A549 treated with GW870086 at 1 μM for 4 hours (cell line): ENCODE measurements at places on chromosomes 11 and 22. TPM values are rescaled to one million over a fixed set of nuclear protein-coding genes. Genes with fewer than 3 reads are reported as not detected.

Gene TCIRG1
- 93.6 to 159 TPM (median 142 TPM) in 5 replicates for total RNA-seq

Gene NAA40
- 13.6 to 17.0 TPM (median 15.0 TPM) in 5 replicates for total RNA-seq

Gene ABCG4
- total RNA-seq, result 0.24 to 0.37 TPM (median 0.30 TPM) in 5 replicates

Gene GAL3ST1
- total RNA-seq, result 7.1 to 10.6 TPM (median 9.9 TPM) in 5 replicates

Gene OR8K1
- not detected in 5 replicates for total RNA-seq

Gene SLC7A4
- total RNA-seq, result not detected in 5 replicates

Gene TMEM126B
- total RNA-seq, result 55.8 to 68.0 TPM (median 60.0 TPM) in 5 replicates

Gene PKNOX2
- total RNA-seq, result 0.05 TPM in 1 of 5 replicates, not detected in the others

Gene NTM
- not detected in 5 replicates for total RNA-seq

Gene RNF141
- total RNA-seq, result 19.1 to 32.1 TPM (median 27.2 TPM) in 5 replicates

Gene CENPM
- total RNA-seq, result 29.6 to 42.1 TPM (median 36.4 TPM) in 5 replicates

Gene SGSM1
- 0.15 to 0.96 TPM (median 0.53 TPM) in 5 replicates for total RNA-seq

Gene OR51I1
- not detected in 5 replicates for total RNA-seq

Gene BIRC3
- 34.3 to 43.9 TPM (median 42.0 TPM) in 5 replicates for total RNA-seq

Gene MS4A2
- total RNA-seq, result not detected in 5 replicates

Gene CYTH4
- 0.59 to 1.9 TPM (median 0.90 TPM) in 5 replicates for total RNA-seq

Gene FBLN1
- total RNA-seq, result 35.8 to 50.8 TPM (median 50.2 TPM) in 5 replicates

Gene HNRNPUL2
- total RNA-seq, result 36.2 to 42.4 TPM (median 39.6 TPM) in 5 replicates

Gene LRRC32
- 0.07 to 0.53 TPM (median 0.22 TPM) in 5 replicates for total RNA-seq

Gene BCO2
- total RNA-seq, result 0.53 to 1.0 TPM (median 0.77 TPM) in 5 replicates

Gene ZNRF3
- total RNA-seq, result 5.4 to 8.2 TPM (median 7.5 TPM) in 5 replicates

Gene SPDYC
- total RNA-seq, result not detected in 5 replicates

Gene GTSE1
- total RNA-seq, result 27.2 to 36.3 TPM (median 31.4 TPM) in 5 replicates

Gene PANX2
- 4.8 to 6.5 TPM (median 6.0 TPM) in 5 replicates for total RNA-seq

Gene APOL1
- total RNA-seq, result 11.4 to 17.7 TPM (median 15.9 TPM) in 5 replicates

Gene MAP6
- 1.4 to 2.1 TPM (median 1.7 TPM) in 5 replicates for total RNA-seq

Gene TRPC6
- total RNA-seq, result 0.67 to 1.0 TPM (median 0.79 TPM) in 5 replicates

Gene DLG2
- total RNA-seq, result 0.28 to 0.30 TPM (median 0.29 TPM) in 4 of 5 replicates, not detected in the other

Gene PRR33
- total RNA-seq, result not detected in 5 replicates

Gene GLB1L2
- total RNA-seq, result 1.4 to 2.3 TPM (median 2.0 TPM) in 5 replicates

Gene OR5P2
- total RNA-seq, result not detected in 5 replicates

Gene KIAA0930
- 63.8 to 83.7 TPM (median 81.1 TPM) in 5 replicates for total RNA-seq

Gene KREMEN1
- total RNA-seq, result 2.7 to 4.7 TPM (median 4.3 TPM) in 5 replicates

Gene NXPE1
- not detected in 5 replicates for total RNA-seq

Gene HBB
- not detected in 5 replicates for total RNA-seq

Gene OVCH2
- total RNA-seq, result not detected in 5 replicates

Gene PNPLA5
- total RNA-seq, result not detected in 5 replicates

Gene OR10A6
- total RNA-seq, result not detected in 5 replicates

Gene OR8D4
- not detected in 5 replicates for total RNA-seq
